ENCODE measurements at places on chromosomes 1 and 21. TPM values are rescaled to one million over a fixed set of nuclear protein-coding genes. Genes with fewer than 3 reads are reported as not detected.

- no peak for DNase-seq
Observed at GRCh38 chr1:227125929-227126545, 185.9 kb downstream of the COQ8A start.

GRCh38 chr1:241749945-241750695 is 97.9 kb upstream of the EXO1 start:
- DNase-seq: no peak

DNA sequence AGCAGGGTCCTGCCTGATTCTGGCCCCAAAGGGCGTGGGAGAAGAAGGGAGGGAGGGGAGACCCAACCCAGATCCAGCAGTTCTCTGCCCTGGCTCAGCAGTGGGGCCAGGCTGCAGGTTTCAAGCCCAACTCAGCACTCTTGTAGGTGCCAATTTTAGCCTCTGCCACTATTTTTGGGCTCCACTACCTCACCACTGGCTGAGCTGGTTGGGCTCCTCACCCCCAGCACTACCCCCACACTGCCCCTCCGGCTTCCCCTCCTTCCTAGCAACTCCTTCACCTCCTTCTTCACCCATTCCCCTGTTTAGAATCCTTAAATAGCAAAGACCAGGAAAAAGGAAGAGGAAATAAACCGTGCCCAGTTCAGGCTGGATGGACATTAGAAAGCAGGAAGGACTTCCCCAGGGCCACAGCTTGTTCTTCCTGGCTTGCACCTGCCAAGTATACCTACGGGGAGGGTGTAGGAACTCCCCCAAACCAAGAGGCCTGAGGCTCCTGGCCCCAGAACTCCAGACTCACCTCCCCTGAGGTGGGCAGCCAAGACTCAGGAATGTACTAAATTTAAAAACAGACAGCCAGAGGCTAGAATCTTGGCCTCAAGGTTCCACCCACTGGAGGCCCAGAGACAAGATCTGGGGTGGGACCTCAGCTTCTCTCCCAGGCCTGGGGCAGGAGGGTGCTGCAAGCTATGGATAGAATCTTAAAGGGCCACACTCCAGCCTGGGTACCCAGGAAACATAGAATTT is 1.4 kb upstream of the ARHGEF2 start:
- peak; percentile 31 for DNase-seq

DNA sequence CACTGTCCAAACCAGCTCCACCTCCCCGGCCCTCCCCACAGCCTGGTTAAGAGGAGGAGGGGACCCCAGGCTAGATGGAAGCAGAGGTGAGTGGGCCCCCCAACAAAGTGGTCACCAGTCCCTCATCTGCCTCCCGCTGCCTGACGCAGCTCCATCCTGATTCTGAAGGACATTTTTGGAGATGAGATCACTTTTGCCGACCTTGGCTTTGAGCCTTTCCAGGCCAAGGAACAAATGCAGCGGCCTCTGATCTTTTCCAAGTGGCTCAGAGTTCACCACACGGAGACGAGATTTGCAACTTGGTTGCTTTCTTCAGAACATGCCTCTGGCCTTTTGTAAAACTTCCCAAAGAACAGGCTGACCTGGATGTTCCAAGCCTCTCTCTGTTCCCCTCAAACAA is 223.1 kb downstream of the NPHP4 start:
- no peak for DNase-seq

GRCh38 chr1:245582026-245582425 is 427.2 kb downstream of the KIF26B start:
- no peak for DNase-seq

DNA sequence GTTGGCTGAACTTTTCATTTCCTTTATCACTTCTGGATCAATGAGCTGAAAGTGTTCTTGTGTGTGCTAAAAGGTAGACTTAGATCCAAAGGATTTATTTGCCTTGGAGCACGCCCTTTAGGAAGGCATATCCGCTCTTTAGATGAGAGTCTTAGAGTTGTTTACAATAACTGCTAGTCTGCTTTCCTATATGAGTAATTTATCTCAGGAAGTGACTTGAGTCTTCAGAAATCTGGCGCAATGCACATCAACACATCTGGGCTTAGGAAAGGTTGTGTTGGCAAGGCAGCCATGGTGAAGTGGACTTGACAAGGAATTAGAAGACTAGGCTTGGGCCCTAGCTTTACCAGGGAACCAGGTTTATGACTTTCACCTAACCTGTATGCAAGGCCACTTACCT is 204.1 kb upstream of the PTGFR start:
- no peak for DNase-seq

GRCh38 chr1:16969057-16969611 is 11.3 kb downstream of the MFAP2 start:
- DNase-seq: no peak

The LPAR3 gene
- polyA plus RNA-seq: not detected

DNA sequence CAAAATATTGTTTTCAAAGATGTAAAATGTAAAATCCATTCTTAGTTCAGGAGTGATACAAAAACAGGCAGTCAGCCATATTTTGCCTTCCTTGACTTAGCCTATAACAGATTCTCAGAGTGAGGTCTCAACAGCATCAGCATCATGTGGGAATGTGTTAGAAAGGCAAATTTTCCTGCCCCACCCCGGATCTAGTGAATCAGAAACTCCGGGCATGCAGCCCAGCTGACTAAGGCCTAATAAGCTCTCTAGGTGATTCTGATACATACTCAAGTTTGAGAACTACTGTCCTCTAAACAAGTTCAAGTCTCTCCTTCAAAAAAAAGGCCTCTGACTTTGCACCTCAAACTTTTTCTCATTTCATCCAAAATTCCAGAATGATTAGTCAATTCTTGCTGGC is 46.9 kb upstream of the PRRC2C start:
- peak; percentile 62 for DNase-seq

The ATP5PB gene
- 301 TPM for polyA plus RNA-seq

- DNase-seq: no peak
Observed at GRCh38 chr1:234743791-234744611, 134.0 kb upstream of the IRF2BP2 start.

The FAM76A gene
- polyA plus RNA-seq: 21.5 TPM

- DNase-seq: no peak
Observed at GRCh38 chr1:170539154-170539553, 7.2 kb downstream of the GORAB start.

- DNase-seq: peak; percentile 21
Observed at GRCh38 chr21:35102488-35103371, 53.6 kb upstream of the RUNX1 start.

GRCh38 chr1:89698020-89698560 is 65.2 kb downstream of the LRRC8C start:
- no peak for DNase-seq

GRCh38 chr1:20640183-20640597 is 6.9 kb downstream of the PINK1 start:
- peak; percentile 48 for DNase-seq

GRCh38 chr21:27423906-27424595 is 457.2 kb upstream of the ADAMTS5 start:
- DNase-seq: no peak
